ENCODE measurements at places on chromosomes 13 and 19. TPM values are rescaled to one million over a fixed set of nuclear protein-coding genes. Genes with fewer than 3 reads are reported as not detected.
A peak's percentile ranks its signal among the peaks of the same experiment; 100 is the strongest.

S1PR4 gene
- 0.28 TPM for polyA plus RNA-seq

DNA sequence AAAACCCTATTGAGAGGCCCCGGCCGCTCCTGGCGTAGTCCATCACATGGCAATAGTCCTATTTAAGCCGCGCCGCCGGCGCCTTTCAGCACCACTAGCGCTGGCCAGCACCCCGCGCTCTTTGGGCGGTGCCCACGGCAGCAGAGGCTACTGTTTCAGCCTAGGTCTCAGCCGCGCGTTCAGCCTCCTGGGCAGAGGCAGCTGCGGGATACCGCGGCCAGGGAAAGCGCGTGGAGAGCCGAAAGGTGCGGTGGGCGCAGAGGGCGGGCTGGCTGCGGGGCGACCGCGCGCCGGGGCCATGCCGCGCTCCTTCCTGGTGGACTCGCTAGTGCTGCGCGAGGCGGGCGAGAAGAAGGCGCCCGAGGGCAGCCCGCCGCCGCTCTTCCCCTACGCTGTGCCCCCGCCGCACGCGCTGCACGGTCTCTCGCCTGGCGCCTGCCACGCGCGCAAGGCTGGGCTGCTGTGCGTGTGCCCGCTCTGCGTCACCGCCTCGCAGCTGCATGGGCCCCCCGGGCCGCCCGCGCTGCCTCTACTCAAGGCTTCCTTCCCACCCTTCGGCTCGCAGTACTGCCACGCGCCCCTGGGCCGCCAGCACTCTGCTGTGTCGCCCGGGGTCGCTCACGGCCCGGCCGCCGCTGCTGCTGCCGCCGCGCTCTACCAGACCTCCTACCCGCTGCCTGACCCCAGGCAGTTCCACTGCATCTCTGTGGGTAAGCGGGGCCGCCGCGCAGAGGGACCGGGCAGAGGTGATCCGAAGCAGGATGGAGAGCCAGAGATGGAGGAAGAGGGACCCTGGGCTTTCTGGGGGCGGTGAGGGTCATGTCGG lies at the start of gene GSX1:
Gene GSX1 (plus strand): TSS at position 91 of the 826 bp plus-strand sequence. CDS start 208 bp downstream, at position 299.
- peak; percentile 61 for DNase-seq

DNA sequence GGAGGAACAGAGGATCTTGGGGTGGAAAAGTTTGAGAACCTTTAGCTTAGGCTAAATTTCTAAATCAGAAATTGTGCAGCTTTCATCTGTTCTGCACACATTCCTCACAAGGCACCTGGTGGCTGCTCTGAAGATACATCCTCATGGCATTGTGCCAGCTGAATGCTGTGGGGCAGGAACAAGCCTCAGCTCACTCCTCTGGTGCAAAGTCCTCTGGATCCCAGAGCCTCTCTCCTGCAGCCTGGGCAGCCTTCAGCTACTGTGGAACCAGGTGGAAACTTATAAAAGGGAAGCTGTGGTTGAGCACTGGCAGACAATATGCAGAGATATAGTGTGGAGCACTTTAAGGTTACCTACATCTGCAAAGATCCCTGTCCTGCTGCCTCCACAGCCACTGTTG lies 72.3 kb downstream of the KCTD12 start:
- no peak for DNase-seq

GRCh38 chr19:49666120-49666444 lies 349 bp downstream of the BCL2L12 start:
- no peak for DNase-seq
